ENCODE measurements at places on chromosomes 1 and 21.

GRCh38 chr1:170290276-170290675 is 144.5 kb downstream of the NTMT2 start:
- no peaks in the 10 kb centered on the region for H3K27me3 ChIP-seq
- H3K36me3 ChIP-seq = no peaks in the 10 kb centered on the region
- H3K4me1 ChIP-seq = no peaks in the 10 kb centered on the region
- no peak for DNase-seq
- H3K27ac ChIP-seq = no peak overlapping the region

GRCh38 chr1:210310562-210311153 is 18.0 kb upstream of the HHAT start:
- DNase-seq = no peak
- H3K4me3 ChIP-seq = no peak overlapping the region
- peaks cover 12% of the 10 kb centered on the region for H3K27me3 ChIP-seq
- H3K4me1 ChIP-seq = peaks cover 8% of the 10 kb centered on the region
- no peak overlapping the region for H3K27ac ChIP-seq

GRCh38 chr1:19011845-19012231 is 55.4 kb upstream of the IFFO2 start:
- peaks cover 15% of the 10 kb centered on the region for H3K4me1 ChIP-seq
- no peak overlapping the region for H3K4me3 ChIP-seq
- H3K36me3 ChIP-seq = no peaks in the 10 kb centered on the region

DNA sequence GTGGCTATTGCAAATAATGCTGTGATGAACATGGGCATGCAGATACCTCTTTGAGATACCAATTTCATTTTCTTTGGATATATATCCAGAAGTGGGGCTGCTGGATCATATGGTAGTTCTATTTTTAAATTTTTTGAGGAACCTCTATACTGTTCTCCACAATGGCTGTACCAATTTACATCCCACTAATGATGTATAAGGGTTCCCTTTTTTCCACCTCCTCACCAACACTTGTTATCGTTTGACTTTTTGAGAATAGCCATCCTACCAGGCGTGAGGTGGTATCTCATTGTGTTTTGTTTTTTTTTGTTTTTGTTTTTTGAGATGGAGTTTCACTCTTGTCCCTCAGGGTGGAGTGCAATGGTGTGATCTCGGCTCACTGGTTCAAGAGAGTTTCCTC is 6.6 kb upstream of the NUCKS1 start:
- H3K4me3 ChIP-seq = no peak overlapping the region
- H3K27ac ChIP-seq = no peak overlapping the region
- no peak for DNase-seq
- H3K27me3 ChIP-seq = no peaks in the 10 kb centered on the region
- peaks cover 2% of the 10 kb centered on the region for H3K36me3 ChIP-seq
- no peaks in the 10 kb centered on the region for H3K4me1 ChIP-seq

GRCh38 chr1:221768444-221769066 is 26.7 kb upstream of the DUSP10 start:
- H3K27me3 ChIP-seq = no peaks in the 10 kb centered on the region
- no peak for DNase-seq
- no peak overlapping the region for H3K27ac ChIP-seq
- H3K4me3 ChIP-seq = no peak overlapping the region

DNA sequence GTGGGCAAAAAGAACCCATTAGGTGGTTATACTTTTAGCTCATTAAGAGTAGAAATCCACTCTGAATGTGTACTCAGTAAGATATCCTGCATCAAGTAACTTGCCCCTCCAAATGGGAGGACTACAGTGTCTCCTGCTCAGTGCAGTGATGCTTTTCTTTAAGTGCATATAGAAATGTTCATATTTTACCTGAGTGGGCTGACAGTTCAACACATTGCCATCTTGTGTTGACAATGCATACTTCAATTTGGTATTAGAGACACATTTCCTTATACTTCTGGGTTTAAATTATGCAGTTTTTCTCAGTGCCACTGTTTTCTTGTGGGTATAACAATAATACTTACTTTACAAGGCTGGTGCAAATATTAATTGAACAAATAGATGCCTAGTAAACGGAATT is 318.6 kb upstream of the TMPRSS15 start:
- no peak overlapping the region for H3K27ac ChIP-seq
- H3K4me3 ChIP-seq = no peak overlapping the region
- no peak for DNase-seq
- H3K27me3 ChIP-seq = no peaks in the 10 kb centered on the region

DNA sequence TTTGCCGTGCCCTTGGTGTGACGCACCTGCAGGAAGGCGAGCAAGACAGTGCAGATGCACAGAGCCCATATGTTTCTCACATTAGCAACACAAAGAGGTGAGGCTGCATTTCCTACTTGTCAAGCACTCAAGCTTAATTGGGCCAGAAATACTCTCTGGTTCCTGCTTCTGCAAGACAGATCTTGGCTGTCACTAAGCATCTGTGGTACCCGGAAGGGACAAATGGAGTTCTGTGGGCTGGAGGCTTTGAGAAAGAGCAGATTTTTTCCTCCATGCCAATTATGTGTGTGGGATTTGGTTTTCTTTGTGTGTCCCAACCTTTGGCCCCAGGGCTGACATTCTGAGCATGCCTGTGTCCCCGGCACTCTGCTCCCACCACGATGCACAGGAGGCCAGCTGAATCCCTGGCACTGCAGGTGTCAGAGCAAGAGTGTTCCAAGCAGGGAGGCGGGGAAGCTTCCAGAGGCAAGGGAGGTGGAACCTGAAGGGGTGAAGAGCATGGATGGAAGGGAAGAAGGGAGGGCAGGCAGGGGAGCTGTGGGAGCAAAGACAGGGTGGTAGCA is 52.0 kb upstream of the STUM start:
- no peak overlapping the region for H3K27ac ChIP-seq
- no peak for DNase-seq
- no peaks in the 10 kb centered on the region for H3K36me3 ChIP-seq
- no peaks in the 10 kb centered on the region for H3K27me3 ChIP-seq
- H3K4me3 ChIP-seq = no peak overlapping the region

DNA sequence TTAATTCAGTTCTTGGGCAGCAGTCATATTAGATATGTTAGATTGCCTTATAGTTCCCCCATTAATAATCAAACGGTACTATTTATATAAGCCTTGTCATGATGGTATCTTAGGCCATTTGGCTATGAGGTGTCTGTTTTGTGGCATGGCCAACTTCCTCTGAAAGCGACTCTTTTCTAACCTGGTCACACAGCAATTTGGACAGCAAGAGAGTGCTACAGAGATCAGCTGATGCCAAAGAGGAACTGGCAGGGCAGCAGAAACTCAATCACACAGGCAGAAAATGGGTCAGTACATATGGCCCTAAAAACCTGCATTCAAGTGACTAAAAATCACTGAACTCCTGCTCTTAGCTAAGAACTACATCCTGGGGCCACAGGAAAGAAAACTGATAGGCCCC is 13.4 kb upstream of the MUTYH start:
- DNase-seq = no peak
- H3K27ac ChIP-seq = no peak overlapping the region
- H3K4me3 ChIP-seq = no peak overlapping the region
- H3K36me3 ChIP-seq = no peaks in the 10 kb centered on the region
- H3K27me3 ChIP-seq = no peaks in the 10 kb centered on the region

- no peak for DNase-seq
- no peak overlapping the region for H3K27ac ChIP-seq
- H3K36me3 ChIP-seq = no peaks in the 10 kb centered on the region
- no peak overlapping the region for H3K4me3 ChIP-seq
Observed at GRCh38 chr1:65514041-65514440, 93.6 kb downstream of the LEPR start.

DNA sequence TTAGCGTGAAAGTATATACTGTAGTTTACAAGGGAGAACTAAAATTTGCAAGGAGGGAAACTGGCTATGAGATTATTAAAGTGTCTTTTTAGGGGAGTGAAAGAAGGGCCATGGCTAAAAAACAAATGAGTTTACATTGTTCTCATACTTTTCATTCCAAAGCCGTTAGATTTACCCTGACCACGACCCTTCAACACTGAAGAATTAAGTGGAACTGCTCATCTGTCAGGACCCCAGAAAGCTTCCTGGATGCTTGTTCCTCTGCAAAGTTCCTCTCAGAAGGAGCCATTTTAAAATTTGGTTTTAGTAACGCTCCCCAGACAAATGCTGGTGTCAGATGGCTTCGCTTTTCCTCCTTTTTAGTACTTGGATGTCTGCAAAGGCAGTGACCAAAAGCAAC is 82.7 kb upstream of the ZBTB18 start:
- no peak overlapping the region for H3K4me3 ChIP-seq
- no peak overlapping the region for H3K27ac ChIP-seq
- H3K36me3 ChIP-seq = no peaks in the 10 kb centered on the region
- H3K27me3 ChIP-seq = peaks cover 4% of the 10 kb centered on the region

- DNase-seq = no peak
- peaks cover 49% of the 10 kb centered on the region for H3K4me1 ChIP-seq
- no peak overlapping the region for H3K4me3 ChIP-seq
Observed at GRCh38 chr1:225996946-225997545, 2.1 kb downstream of the SDE2 start.

DNA sequence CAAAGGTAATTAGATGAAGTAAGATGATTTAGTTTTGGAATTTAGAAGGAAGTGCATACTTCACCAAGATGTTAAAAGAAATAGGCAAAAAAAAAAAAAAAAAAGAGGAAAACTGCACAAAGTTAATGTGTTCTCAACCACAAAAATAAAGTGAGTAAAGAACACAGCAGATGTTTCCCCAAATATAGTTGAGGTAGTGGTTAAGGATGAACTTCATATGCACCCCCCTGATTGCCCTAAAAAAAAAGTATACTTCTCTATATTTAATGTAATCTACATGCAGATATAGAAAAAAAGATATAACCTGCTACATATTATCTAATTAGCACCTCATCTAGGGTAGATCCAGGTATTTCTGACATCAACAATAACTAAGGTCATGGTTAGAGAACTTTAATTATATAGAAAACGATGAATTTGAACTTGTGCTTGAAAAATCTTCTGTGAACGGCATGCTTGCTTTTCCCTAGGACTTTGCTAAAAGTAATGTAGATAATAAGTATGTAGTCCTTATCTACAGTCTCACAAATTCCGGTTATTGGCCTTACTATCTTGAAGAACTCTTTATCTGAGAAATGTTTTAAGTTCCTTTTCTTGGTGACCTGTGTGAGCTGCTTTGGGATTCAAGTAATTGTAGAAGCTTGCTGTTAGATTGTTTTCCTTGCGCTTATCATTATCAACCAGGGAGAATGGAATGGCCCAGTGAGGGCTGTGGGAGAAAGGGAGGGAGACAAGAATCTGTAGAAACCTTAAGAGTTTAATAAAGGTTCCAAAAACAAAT is 70.1 kb upstream of the LRRC7 start:
- H3K4me1 ChIP-seq = no peaks in the 10 kb centered on the region
- DNase-seq = no peak
- H3K27ac ChIP-seq = no peak overlapping the region
- H3K36me3 ChIP-seq = no peaks in the 10 kb centered on the region
- no peak overlapping the region for H3K4me3 ChIP-seq
- no peaks in the 10 kb centered on the region for H3K27me3 ChIP-seq

DNA sequence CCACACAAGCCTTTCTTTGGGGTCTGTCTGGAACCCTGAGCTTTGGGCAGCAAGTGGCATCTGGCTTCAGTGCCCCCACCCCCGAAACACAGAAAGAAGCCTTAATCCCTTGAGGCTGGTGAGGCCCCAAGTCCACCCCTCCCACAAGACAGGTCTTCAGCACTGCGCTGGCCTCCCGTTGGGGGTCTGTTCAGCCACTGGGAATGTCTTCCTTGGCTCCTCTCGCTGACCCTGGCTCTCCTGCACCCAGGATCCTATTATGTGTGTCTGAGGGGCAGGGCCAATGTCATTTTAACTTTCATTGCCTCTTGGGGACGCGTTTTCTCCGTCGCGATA is 26.9 kb downstream of the ATP8B2 start:
- H3K4me1 ChIP-seq = peaks cover 48% of the 10 kb centered on the region
- H3K27ac ChIP-seq = peak overlapping the region; percentile 40
- peak overlapping the region; percentile 64 for H3K4me3 ChIP-seq
- DNase-seq = no peak

DNA sequence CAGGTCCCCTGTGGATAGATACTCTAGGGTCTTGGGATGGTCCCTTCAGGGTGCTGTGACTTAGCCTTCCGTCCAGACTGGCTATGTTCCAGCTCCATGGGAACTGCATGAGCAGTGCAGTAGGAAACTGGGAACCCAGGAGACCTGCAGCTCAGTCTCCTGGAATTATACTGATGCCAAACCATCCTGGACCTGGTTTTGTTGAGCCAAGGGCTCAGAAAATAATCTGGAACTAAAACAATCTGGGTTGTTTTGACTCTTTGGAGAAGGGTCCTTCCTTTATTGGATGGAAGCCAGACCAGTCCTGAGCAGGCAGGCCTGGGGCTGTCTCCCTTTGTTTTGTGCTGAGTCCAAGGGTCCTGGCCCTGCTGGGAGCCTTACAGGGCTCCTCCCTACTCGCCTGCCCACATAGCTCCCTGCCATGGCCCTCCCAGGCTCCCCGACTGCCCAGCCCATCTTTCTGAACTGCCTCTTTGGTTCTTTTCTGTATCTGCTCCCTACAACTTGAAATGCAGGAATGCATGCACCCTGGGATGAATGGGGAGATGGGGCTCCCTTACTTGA is 1.2 kb downstream of the IPO13 start:
- no peaks in the 10 kb centered on the region for H3K27me3 ChIP-seq
- H3K4me3 ChIP-seq = peak overlapping the region; percentile 94
- peaks cover 9% of the 10 kb centered on the region for H3K36me3 ChIP-seq

DNA sequence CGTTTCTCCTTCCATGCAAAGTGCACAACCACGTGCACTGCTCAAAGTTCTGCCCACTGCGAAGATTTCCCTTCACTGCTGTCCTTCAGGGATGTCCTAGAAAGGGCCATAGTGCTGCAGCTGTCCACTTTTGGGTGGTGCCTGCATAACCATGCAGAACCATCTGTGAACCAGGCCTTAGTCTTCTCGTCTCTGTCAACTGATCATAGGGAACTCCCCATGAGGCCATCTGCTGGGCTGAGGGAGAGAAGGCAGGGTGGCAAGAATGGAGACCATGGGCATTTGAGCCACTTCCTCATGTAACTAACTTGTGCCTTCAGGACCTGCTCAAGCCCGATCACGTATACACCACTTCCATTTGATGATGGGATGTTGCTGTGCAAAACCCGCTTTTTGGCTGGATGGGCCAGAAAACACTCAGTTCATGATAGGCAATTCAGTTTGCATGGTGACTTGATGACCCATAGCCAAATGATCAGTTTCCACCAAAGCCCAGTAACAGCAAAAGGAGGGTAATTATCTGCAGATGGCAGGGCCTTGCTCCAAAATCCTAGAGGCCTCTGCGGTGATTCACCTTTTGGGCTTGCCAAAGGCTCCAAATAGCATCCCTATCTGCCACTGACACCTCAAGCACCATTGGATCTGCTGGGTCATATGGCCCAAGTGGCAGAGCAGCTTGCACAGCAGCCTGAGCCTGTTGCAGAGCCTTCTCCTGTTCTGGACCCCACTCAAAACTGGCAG is 9.5 kb downstream of the ST6GALNAC5 start:
- H3K27me3 ChIP-seq = no peaks in the 10 kb centered on the region
- no peak overlapping the region for H3K4me3 ChIP-seq
- no peaks in the 10 kb centered on the region for H3K4me1 ChIP-seq
- DNase-seq = no peak
- H3K36me3 ChIP-seq = no peaks in the 10 kb centered on the region
